ENCODE measurements at places on chromosomes 1 and 21. TPM values are rescaled to one million over a fixed set of nuclear protein-coding genes. Genes with fewer than 3 reads are reported as not detected.

BGLAP gene
- not detected for total RNA-seq

NR0B2 gene
- 6.8 TPM for total RNA-seq

CACNA1S gene
- total RNA-seq: 0.03 TPM

NDUFS2 gene
- 71.3 TPM for total RNA-seq

ADORA3 gene
- 7.3 TPM for total RNA-seq

DNA sequence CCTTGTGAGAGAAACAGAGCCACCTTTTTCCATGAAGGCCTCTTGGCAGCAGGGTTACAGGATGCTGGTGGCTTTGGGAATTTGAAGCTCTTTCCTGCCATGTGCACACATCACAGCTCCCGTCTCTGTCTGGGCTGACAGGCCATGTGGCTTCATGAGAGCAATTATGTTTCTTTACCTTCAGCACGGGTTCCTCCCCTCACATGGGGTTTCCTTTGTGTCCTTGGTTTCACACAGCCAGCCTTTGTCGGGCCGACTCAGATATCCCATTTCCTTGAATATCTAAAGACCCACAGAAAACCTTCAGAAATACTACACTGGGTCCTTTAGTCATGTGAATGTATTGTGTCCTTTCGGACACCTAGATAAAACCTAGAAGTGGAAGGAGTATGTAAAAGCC, 7.1 kb downstream of the CLIC6 start:
- no peak overlapping the region for H3K27ac ChIP-seq
- DNase-seq: no peak
- H3K27me3 ChIP-seq: peaks cover 4% of the 10 kb centered on the region
- H3K4me1 ChIP-seq: peaks cover 7% of the 10 kb centered on the region

DNA sequence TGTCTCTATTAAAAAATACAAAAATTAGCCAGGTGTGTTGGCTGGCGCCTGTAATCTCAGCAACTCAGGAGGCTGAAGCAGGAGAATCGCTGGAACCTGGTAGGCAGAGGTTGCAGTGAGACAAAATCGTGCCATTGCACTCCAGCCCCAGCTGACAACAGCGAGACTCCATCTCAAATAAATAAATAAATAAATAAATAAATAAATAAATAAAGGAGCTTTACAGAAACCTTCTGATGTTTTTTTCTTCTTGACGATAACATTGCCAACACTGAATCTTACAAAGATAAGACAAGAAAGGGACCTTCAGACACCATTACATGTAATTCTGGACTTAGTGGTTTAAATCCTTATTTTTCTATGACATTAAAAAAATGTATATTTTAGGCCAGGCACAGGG, 47.8 kb upstream of the LGALS8 start:
- DNase-seq: no peak
- no peak overlapping the region for H3K4me3 ChIP-seq
- H3K27me3 ChIP-seq: no peaks in the 10 kb centered on the region
- no peaks in the 10 kb centered on the region for H3K36me3 ChIP-seq
- no peak overlapping the region for H3K27ac ChIP-seq

- H3K4me3 ChIP-seq: peak overlapping the region; percentile 43
- no peaks in the 10 kb centered on the region for H3K36me3 ChIP-seq
- H3K27ac ChIP-seq: no peak overlapping the region
These were observed 18.1 kb downstream of the KNCN start for GRCh38 chr1:46533179-46533864.

DNA sequence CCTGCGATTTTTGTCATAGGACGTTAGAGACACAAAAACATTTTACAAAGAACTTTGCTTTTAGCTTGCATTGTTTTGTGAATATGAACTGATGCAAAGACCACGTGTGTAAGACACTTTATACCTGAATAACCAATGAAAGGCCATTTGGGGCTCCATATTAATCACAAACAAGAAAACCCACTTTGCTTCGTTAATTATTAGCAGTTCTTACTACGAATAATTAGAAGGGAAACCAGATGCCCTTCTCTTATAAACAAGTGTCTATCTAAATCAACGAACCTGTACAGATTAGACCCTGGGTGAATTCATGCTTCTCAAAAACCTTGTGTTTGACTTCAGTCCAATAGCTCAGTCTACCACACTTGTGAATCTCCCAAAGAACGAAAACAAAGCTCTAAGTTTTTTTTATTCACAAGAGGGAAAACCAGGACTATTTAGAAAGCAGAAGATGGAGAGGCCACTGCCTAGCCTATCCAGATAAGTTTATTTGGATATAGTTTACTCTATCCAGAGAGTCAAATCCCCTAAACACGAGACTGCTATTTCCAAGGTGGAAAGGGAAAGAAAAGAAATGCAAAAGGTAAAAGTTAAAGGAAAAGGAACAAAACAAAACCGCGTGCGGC, 897 bp downstream of the CYYR1 start:
- no peaks in the 10 kb centered on the region for H3K36me3 ChIP-seq
- H3K27ac ChIP-seq: peak overlapping the region; percentile 93
- no peaks in the 10 kb centered on the region for H3K4me1 ChIP-seq
- no peak for DNase-seq
- peak overlapping the region; percentile 55 for H3K4me3 ChIP-seq
- H3K27me3 ChIP-seq: peaks cover 5% of the 10 kb centered on the region

GRCh38 chr1:216614011-216614934, 109.0 kb downstream of the ESRRG start:
- no peak overlapping the region for H3K27ac ChIP-seq
- H3K27me3 ChIP-seq: no peaks in the 10 kb centered on the region
- DNase-seq: no peak
- H3K4me1 ChIP-seq: no peaks in the 10 kb centered on the region

DNA sequence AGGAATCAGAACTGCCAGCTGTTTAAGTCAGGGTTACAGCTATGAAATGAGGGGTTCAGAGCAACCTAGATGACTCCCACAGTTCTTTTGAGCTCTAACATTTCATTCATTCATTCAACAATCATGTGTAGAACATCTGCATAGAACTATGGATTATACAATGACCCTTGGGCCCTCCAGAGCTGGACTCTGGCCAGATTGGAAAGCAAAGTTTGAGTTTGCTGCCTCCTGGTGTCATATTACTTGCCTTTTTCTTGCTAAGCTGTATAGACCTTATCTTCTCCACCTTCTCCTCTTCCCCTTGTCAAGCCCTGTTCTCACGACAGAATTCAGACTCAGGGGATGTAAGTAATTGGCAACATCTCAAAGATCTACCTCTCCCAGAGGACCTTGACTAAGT, 4.0 kb downstream of the CASQ2 start:
- H3K36me3 ChIP-seq: no peaks in the 10 kb centered on the region
- no peaks in the 10 kb centered on the region for H3K4me1 ChIP-seq
- H3K4me3 ChIP-seq: no peak overlapping the region
- no peaks in the 10 kb centered on the region for H3K27me3 ChIP-seq
- H3K27ac ChIP-seq: no peak overlapping the region
- DNase-seq: no peak

GRCh38 chr1:92820024-92820423, 11.8 kb upstream of the RPL5 start:
- H3K4me1 ChIP-seq: no peaks in the 10 kb centered on the region
- H3K36me3 ChIP-seq: no peaks in the 10 kb centered on the region
- no peak overlapping the region for H3K4me3 ChIP-seq
- H3K27ac ChIP-seq: no peak overlapping the region
- H3K27me3 ChIP-seq: no peaks in the 10 kb centered on the region

DNA sequence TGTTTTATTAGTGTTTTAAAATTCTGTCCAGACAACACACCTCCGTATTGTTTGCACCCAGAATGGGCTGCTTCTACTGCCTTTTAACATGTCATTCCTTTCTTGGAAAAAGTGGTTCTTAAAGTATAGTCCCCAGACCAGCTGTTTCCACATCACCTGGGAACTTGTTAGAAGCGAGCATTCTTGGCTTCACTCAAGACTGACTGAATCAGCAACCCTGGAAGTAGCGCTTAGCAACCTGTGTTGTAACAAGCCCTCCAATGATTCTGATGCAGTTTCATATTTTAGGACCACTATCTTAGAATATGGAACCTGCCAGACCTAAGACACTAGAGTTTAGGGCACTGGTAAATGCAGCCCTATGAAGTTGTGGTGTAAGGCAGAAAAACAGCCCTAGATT, 6.0 kb upstream of the PPIE start:
- peaks cover 4% of the 10 kb centered on the region for H3K27me3 ChIP-seq
- no peak overlapping the region for H3K27ac ChIP-seq
- H3K4me3 ChIP-seq: no peak overlapping the region
- no peaks in the 10 kb centered on the region for H3K36me3 ChIP-seq
- no peaks in the 10 kb centered on the region for H3K4me1 ChIP-seq

DNA sequence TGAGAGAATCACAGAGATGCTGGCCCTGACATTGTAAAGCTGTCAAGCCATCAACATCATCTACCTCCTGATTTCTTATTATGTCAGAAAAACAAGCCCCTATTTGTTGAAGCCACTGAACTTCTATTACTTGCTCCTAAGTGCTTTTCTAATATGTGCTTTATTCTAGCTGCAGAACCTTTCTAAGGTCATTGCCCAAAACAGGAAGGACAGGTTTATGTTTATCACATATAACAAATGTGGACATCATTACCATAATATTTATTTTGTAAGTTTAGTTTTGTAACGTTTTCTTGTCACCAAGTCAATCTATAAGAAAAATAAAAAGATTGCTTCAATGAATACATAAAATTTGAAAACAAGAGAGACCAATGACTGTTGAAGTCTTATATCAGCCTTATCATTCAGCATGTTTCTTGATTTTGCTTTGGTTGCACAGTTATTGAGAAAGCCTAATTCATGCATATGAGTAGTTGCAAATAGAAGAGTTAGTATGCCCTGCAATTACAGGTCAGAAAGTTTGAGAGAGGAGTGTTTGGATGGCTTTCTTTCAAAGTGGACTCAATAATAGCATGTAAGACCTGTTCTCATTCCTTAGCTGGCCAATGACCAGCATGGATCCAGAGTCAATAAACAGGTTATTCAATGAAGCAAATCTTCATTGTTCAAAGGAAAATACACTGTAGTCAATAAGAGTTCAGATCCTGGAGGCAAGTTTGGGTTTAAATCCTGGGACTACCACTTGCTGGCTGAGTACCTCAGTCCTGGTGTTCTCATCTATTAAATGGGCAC, 84.1 kb downstream of the MAB21L3 start:
- H3K36me3 ChIP-seq: no peaks in the 10 kb centered on the region
- H3K27ac ChIP-seq: no peak overlapping the region
- no peak overlapping the region for H3K4me3 ChIP-seq
- no peaks in the 10 kb centered on the region for H3K27me3 ChIP-seq
- no peak for DNase-seq

GRCh38 chr1:99786751-99787501, 20.5 kb upstream of the FRRS1 start:
- H3K27me3 ChIP-seq: no peaks in the 10 kb centered on the region
- no peaks in the 10 kb centered on the region for H3K4me1 ChIP-seq
- no peak overlapping the region for H3K27ac ChIP-seq
- H3K4me3 ChIP-seq: no peak overlapping the region

- H3K27me3 ChIP-seq: no peaks in the 10 kb centered on the region
- H3K4me3 ChIP-seq: no peak overlapping the region
- H3K27ac ChIP-seq: no peak overlapping the region
- no peaks in the 10 kb centered on the region for H3K36me3 ChIP-seq
- no peak for DNase-seq
These were observed 48.4 kb downstream of the HENMT1 start for GRCh38 chr1:108612496-108612895.

DNA sequence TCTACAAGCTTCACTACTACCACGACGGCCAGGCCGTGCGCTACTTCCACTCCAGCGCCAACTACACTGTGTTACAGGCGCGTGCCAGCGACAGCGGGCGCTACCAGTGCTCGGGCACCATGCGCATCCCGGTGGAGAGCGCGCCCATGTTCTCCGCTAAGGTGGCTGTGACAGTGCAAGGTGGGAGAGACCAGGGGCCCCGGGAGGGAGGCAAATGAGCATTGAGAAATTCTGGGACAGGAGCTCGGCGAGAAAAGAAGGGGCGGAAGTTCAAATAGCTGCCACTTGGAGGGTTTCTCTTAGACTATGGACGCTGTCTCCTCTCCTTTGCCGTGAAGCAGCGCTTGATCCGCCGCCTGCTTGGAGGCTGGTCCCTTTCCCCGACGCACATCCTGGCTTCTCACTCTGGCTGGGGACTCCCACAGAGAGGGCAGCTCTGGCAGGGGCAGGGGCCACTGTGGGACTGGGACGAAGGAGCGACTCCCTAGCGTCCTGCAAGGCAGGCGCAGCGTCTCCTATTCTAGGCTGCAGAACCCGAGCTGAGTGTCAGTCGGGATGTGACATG, 4.6 kb downstream of the FCRLB start:
- peak overlapping the region; percentile 79 for H3K27ac ChIP-seq
- peak; percentile 56 for DNase-seq
- H3K4me1 ChIP-seq: peaks cover 10% of the 10 kb centered on the region
- no peaks in the 10 kb centered on the region for H3K27me3 ChIP-seq
- H3K4me3 ChIP-seq: peak overlapping the region; percentile 71
- no peaks in the 10 kb centered on the region for H3K36me3 ChIP-seq
